ENCODE measurements at places on chromosomes 5 and 9.

GRCh38 chr5:123790226-123790625 lies 278.2 kb downstream of the CSNK1G3 start:
- DNase-seq, result no peak

GRCh38 chr5:132076202-132076830 lies 2.7 kb downstream of the CSF2 start:
- no peak for DNase-seq

- DNase-seq, result no peak
These were observed 43.1 kb downstream of the SAXO1 start for GRCh38 chr9:18989865-18990264.

DNA sequence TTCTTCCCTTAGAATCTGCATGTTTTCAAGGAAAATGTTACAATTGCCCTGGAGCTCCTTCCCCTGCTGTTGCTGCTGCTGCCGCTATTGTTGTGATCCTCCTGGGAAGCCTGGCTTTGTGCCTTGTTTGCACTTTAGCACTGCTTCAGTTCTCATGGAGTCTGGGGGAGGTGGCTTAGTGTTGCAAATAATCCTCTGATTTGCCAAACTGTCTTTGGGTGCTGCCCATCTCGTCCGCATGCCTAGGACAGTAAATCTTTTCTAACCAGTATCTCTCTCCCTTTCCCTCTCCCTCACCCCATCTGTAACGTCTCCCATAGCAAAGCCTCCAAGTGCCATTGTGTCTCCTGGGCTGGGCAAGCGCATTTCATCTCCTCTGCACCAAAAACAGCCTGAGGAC lies 30.3 kb downstream of the FAM240B start:
- DNase-seq, result no peak

DNA sequence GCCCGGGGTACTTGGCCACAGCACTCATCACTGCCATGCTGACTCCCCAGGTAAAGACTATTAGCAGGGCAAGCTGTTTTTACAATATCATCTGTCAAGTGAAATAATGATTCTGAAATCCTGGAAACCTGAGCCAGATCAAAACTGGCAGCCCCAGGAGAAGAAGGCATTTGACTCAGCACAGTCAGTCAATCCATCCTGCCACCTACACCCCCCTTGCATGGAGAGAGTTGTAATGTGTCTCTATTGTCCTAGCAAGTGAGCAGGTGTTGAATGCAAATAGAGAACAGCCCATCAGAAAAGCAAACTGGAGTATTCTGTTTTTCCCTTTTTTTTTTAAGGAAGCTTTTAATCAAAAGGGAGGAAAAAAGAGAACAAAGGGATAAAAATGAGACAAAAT lies 291.2 kb downstream of the BRINP1 start:
- no peak for DNase-seq

- no peak for DNase-seq
These were observed 77.6 kb downstream of the PRLR start for GRCh38 chr5:35152733-35153132.

DNA sequence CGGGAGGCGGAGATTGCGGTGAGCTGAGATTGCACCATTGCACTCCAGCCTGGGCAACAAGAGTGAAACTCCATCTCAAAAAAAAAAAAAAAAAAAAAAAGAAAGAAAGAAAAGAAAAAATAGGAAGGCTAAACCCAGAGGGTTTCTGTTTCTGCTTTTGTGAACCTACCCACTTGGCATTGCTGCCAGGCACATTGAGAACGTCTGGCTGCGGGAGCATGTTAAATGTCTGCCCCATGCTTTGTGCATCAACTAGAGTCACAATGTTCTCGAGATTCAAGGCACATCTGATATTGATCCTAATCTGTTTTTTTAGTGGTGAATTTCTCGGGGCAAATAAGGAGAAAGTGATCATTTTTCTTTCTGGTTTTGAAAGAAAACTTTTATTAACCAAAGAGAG lies 2.8 kb downstream of the SLC25A25 start:
- no peak for DNase-seq

Data from A549 (cell line).